ENCODE measurements at places on chromosomes 16 and 17.

GRCh38 chr17:33550261-33550660 is 257.2 kb upstream of the ASIC2 start:
- no peak for DNase-seq

GRCh38 chr17:18070861-18071340 is 16.8 kb upstream of the DRG2 start:
- no peak for DNase-seq

- no peak for DNase-seq
These were observed 30.2 kb downstream of the TENT4B start for GRCh38 chr16:50183316-50183715.

- no peak for DNase-seq
These were observed 7.8 kb downstream of the SULT1A2 start for GRCh38 chr16:28589069-28589468.

- DNase-seq, result no peak
These were observed 2.2 kb downstream of the TEX2 start for GRCh38 chr17:64260886-64261285.

DNA sequence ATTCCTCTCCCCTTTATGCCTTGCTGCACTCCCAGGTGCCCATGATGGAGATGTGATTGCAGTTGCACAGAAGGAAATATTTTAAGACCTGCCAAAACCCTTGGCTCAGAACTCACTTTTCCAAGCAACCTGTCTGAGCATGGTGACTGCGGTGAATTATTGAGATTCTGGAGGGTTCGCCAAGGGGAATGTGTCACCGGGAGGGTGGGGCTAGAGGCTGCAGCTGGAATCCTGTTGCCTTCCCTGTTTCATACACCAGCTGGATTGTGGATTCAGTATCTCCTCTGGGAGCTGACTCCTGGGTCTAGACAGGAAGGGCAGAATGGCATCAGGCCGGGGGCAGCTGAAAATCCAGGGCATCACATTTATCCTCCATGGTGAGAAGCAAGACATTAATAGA is 527.2 kb downstream of the TMEM114 start:
- DNase-seq, result no peak

DNA sequence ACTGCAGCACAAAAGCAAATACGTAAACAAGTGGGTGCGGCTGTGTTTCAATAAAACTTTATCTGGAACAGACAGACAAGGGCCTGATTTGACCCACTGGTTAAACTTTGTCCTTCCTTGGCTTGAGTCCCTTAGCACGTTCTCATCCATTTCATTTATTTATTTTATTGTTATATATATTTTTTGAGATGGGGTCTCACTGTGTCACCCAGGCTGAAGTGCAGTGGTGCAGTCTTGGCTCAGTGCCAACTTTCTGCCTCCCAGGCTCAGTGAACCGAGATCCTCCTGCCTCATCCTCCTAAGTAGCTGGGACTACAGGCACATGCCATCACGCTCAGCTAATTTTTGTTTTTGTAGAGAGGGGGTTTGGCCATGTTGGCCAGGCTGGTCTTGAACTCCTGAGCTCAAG is 64.3 kb downstream of the MYH11 start:
- no peak for DNase-seq

All from stimulated activated CD4-positive, alpha-beta T cell treated with anti-CD3 and anti-CD28 coated beads, Interleukin-4, amount 100 ng/mL, for 4 hours (primary cell).